ENCODE measurements at places on chromosomes 13 and 19.

- no peak for DNase-seq
Measured at GRCh38 chr19:57537953-57538547, 10.9 kb downstream of the ZNF549 start.

GRCh38 chr13:85411591-85411990, 387.6 kb downstream of the SLITRK6 start:
- no peak for DNase-seq

GRCh38 chr19:41821003-41821735, 23.3 kb downstream of the LYPD4 start:
- DNase-seq, result peak; percentile 66

DNA sequence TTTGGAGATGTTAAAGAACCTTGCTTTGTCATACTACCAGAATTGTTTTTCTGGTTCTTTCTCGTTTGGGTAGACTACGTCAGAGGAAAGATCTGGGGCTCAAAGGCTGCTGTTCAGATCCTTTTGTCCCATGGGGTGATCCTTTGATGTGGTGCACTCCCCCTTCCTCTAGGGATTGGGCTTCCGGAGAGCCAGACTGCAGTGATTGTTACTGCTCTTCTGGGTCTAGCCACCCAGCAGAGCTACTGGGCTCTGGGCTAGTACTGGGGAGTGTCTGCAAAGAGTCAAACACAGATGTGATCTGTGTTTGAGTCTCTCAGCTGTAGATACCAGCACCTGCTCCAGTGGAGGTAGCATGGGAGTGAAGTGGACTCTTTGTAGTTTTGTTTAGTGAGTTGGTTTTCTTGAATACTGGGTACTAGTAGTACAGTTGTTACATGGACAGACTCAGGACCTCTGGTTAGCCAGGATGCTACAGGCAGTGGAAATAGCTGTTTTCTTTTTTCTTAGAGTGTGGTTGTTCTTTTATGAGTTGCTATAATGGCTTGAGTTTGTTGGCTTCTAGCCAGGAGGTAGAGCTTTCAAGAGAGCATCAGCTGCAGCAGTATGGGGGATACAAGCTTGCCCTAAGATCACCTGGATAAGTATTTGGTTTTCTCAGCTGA, 34.4 kb downstream of the DNAJC15 start:
- DNase-seq, result no peak

GRCh38 chr13:109698779-109699178, 87.6 kb downstream of the IRS2 start:
- peak; percentile 32 for DNase-seq

- no peak for DNase-seq
Measured at GRCh38 chr13:90108547-90108946, 1238.9 kb upstream of the MIR17HG start.

DNA sequence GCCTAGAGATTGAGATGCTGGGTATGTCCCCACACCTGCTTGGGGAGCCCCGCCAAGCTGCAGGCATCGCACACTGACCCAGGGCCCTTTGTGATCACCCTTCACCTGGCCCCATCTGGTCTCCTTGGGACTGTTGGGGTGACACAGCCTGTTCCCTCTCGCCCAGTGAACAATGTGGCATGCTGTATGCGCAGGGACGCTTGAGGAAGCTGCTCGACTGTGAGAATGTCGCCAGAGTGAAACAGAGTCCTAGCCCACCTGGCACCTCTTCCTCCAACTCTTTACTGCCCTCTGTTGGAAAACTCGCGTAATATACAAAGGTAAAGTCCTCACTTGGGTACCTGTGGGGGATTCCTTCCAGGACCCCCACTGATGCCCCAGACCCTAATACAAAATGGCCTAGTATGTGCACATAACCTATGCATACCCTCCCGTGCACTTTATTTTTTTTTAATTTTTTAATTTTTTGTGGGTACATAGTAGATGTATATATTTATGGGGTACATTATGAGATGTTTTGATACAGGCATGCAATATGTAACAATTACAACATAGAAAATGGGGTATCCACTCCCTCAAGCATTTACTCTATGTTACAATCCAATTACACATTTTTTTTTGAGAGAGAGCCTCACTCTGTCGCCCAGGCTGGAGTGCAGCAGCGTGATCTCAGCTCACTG, 9.0 kb downstream of the BLOC1S3 start:
- peak; percentile 1 for DNase-seq

GRCh38 chr19:33274663-33275558, 27.4 kb downstream of the CEBPA start:
- DNase-seq, result no peak

- DNase-seq, result no peak
Measured at GRCh38 chr19:14265290-14266036, 59.5 kb upstream of the ADGRL1 start.

DNA sequence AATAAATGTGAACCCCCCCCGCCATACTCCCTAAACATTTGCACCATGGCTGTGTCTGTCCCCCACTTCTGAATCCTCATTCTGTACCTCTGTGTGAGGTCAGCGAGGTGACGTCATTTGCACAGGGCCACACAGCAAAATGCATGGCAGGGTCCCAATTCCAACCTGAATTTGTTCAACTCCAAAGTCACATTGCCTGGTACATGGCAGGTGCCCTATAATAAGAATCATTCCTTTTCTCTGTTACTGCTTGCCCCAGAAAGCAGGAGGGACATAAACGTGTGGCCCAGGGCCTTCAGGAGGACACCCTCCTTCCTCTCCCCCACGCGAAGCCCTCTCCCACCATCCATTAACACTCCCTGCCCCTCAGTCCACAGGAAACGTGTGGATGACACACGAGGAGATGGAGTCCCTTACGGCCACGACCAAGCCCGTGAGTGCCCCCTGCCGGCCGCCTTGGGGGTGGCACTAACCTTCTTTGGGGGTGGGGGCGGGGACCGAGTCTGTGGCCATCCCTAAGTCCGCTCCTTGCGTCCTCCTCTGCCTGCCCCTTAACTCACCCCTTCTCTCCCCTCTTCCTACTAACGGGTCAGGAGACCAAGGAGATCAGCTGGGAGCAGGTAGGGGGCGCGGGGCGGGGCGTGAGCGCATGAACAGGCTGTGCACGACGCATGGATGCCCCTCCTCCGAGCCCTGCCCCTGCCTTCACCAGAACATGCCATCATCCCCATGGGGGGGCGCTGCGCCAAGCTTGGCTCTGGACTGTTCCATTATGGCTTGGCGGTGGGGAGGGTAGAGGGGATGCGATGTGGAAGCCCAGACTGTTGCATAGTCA, 9.4 kb downstream of the HRC start:
- DNase-seq, result peak; percentile 34

- DNase-seq, result no peak
Measured at GRCh38 chr19:15285896-15286591, 46.3 kb downstream of the BRD4 start.

DNA sequence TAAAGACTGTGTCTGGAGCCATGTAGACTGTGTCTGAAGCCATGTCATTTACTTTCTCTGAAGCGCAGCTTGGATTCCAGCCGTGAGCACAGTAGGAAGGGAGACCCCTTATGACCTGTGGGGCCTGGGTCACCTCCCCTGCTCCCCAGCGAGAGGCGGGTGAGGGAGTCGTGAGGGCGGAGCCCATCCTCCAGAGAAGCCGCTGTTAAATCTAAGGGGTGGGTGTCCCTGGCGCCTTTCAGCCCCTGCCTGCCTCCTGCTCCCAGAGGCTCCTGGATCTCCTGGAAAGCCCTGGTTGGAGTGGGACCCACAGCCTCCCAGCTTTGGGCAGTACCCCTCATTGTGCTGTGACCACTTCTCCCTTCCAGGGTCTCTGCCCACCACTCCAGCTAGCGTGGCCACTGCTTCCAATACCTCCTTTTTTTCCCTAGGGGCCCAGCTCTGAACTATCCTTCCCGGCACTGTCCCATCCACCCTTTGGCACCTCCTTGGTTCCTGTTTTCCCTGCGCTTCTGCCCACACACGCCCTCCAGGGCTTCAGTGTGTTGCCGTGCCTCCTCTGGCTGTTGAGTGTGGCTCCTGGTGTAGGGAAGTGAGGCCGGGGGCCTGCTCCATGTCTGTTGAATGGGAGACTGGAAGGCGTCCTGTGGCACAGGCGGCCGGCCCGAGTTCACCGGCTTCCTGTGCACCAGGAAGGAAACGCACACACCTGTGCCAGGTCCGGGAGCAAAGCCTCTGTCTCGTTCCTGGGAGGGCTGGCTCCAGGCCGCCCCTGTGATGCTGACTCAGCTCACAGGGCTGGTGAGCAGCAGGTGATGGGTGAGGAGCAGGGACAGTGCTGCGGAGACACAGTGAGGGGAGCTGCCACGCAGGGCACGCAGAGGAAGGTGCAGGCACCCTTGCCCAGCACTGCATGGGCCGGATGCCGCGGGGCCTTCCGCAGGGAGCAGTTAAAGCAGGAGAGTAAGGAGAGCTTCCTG, 29.4 kb downstream of the ATP4B start:
- DNase-seq, result no peak

- no peak for DNase-seq
Measured at GRCh38 chr13:98664047-98664446, 87.1 kb upstream of the STK24 start.

DNA sequence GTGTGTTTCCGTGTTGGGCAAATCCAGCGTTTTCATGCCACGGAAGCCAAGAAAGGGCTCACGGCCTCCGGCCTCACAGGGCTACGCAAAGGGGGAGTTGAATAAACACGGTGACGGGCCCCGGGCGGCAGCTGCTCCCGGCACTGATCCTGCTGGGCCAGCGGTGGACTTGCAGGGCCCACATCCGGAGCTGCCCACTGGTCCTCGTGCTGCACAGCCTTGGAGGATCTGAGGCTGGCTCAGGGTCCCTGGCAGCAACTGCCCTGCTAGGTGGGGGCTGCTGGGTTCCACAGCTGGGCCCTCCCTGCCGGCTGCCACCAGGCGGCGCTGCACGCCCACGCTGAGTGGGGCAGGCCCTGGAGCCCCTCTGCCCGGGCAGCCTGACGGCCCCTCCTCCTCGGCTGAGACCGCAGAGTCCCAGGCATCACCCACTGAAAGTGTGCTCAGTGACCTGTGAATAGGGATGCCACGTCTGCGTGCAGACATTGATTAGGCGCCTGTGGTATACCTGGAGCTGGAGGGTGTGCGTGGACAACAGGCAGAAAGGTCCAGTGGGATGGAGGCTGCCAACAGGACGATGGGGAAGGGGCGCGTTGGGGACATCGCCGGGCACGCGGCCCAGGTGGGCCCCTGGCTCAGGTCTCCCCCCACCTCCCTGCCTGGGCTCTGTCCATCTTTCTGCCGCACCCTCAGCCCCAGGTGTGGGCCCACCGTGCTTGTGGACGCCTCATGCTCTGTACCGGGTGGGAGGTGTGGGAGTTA, 5.3 kb upstream of the HCN2 start:
- DNase-seq, result peak; percentile 32

DNA sequence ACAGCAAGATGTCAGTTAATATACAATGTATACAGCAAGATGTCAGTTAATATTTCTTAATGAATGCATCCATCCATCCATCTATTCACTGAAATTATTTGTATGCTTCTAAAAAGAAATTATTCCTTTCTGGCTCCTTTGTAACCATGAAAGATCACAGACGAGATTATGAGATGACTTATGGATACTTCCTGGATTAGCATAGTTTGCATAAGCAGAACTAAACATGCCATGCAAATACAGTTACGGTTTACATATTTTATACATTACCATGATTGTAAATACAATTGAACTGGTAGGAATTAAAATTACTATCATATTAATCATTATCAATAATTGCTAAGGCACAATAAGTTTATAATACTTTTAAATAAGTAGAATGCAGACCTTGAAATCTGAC, 32.7 kb downstream of the NALCN start:
- DNase-seq, result no peak

DNA sequence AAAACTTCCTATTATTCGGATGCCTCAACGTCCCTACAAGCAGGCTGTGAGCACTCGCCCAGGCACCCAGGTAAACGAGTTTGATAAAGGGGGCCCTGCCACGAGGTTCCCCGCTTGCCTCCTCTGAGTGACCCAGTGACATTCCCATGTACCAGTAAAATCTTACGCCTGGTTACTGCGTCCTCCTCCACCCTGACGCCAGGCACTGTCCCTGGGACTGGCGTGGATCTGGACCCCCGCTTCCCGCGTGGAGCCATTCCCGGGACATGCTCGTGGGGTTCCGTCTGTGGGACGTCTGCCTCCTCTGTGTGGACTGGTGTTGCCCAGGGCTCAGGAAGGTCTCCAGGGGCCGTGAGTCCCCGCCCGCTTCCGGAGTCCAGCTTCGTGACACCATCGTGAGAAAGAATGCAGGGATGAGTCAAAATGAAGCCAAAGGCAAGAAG, 407 bp upstream of the ZNF550 start:
- DNase-seq, result no peak

- no peak for DNase-seq
Measured at GRCh38 chr13:97548138-97548537, 114.2 kb downstream of the RAP2A start.
